ENCODE measurements at places on chromosomes 1 and 21.

DNA sequence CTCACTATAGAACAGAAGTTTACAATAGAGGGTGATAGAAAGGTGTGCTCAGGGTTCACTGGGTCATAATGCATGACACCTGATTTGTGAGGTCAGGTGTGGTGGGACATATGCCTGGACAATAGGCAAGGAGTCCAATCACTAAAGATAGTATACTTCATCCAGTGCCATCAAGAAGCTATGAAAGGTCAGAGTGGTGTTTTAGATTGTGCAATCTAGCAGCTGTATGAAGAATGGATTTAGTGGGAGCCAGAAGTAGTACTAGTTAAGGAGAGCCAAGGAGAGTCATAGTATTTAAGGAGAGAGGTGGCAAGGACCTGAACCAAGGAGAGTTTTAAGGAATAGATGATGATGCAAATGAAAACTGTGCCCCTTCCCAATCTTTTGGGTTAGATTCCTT lies 80.6 kb upstream of the C1orf105 start:
- no peak for DNase-seq
- no peak overlapping the region for H3K27ac ChIP-seq
- no peaks in the 10 kb centered on the region for H3K36me3 ChIP-seq
- H3K4me1 ChIP-seq = no peaks in the 10 kb centered on the region

GRCh38 chr1:45610589-45611226 lies 13.1 kb downstream of the CCDC17 start:
- H3K27ac ChIP-seq = no peak overlapping the region
- no peaks in the 10 kb centered on the region for H3K27me3 ChIP-seq
- H3K4me1 ChIP-seq = no peaks in the 10 kb centered on the region
- peaks cover 39% of the 10 kb centered on the region for H3K36me3 ChIP-seq
- no peak overlapping the region for H3K4me3 ChIP-seq

DNA sequence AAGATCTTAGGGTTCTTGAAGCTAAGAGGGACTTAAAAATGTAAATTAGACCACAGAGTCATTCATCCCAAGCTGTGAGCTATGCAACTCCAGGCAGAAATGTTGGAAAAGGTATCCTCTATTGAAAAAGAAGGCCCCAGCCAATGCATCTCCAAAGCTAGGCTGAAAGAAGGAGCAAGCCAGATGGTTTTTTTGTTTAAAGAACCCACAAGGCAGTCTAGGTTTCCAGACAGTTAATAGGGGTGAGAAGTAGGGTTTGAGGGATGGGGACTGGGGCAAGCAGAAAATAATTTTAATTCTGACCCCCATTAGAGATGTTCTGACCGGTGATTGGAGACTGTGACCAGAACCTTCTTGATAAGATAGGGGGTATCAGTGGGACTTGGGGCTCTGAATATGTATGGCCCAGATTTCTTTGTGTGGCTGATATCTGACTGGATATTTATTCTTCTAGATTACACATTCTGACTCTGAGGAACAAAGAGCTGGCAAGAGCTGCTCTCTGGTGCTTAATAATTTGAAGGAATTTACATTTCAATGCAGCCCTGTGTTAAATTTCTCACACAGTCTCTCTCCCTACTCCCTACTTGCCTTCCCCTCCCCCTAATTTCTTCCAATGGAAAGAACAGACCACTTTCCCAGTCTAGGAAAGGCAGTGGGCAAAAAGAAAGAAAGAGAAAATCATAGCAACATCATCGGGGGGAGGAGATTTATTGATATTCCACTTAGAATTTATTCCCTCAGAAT lies 104.9 kb downstream of the NUF2 start:
- H3K36me3 ChIP-seq = no peaks in the 10 kb centered on the region
- no peak overlapping the region for H3K4me3 ChIP-seq
- peaks cover 1% of the 10 kb centered on the region for H3K4me1 ChIP-seq
- H3K27me3 ChIP-seq = no peaks in the 10 kb centered on the region
- H3K27ac ChIP-seq = no peak overlapping the region

DNA sequence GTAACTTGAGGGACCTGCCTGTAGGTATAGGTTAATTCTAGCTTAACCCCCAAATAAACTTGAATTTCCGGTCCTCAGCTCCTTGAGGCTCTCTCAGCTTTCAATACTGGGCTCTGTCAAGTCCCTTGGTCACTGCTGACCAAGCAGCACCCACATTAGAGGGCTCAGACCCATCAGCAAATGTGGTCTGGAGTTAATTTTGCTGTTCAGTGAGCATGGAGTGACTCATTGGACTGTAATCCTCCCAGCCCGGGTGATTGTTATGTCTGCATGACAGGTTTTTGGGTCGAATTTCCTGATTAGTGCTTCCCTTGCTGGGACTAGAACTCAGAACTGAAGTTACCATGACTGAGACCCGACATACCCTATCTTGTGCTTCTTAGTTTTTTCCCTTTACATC lies 130.6 kb downstream of the URB2 start:
- no peak overlapping the region for H3K4me3 ChIP-seq
- no peaks in the 10 kb centered on the region for H3K27me3 ChIP-seq
- H3K4me1 ChIP-seq = no peaks in the 10 kb centered on the region
- no peaks in the 10 kb centered on the region for H3K36me3 ChIP-seq
- no peak overlapping the region for H3K27ac ChIP-seq
- no peak for DNase-seq

- no peak for DNase-seq
- no peaks in the 10 kb centered on the region for H3K36me3 ChIP-seq
- H3K4me3 ChIP-seq = no peak overlapping the region
- no peaks in the 10 kb centered on the region for H3K4me1 ChIP-seq
- no peak overlapping the region for H3K27ac ChIP-seq
These were observed 90.5 kb upstream of the ADAR start for GRCh38 chr1:154698320-154699096.

All from iPS DF 6.9 (cell line).